ENCODE measurements at places on chromosomes 4 and X. TPM values are rescaled to one million over a fixed set of nuclear protein-coding genes. Genes with fewer than 3 reads are reported as not detected.

DNA sequence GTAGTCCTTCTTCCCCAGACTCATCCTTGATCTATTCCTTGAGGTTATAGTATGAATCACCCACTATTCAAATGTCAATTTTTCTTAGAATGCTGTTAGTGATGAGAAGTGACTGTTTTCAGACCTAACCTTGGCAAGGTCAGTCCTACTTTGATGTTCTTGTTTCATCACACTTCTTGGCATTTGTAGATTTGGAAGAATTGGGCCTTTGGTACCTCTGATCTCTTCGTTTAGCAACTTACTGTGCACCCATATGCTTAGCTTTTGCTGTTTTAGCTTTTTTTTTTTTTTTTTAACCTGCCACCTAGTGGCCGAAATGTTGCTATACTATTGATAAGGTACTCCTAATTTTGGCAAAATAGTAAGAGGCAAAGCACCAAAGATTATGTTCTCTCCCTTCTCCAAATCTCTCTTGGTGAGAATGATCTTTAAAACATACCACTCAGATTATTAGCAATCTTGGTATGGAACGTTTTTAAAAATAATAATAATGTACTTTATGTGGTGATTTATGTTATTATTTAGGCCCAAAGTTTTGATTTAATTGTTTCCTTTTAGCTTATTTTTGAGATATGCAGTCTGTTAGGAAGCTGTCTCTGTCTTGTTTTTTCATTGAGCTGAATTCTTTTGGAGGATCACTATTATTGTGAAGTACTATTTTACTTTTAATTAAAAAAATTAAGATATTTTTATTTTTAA lies 16.6 kb downstream of the DCK start:
- DNase-seq, result no peak

- no peak for DNase-seq
These were observed 403.7 kb upstream of the EPHA5 start for GRCh38 chr4:66073961-66074360.

DNA sequence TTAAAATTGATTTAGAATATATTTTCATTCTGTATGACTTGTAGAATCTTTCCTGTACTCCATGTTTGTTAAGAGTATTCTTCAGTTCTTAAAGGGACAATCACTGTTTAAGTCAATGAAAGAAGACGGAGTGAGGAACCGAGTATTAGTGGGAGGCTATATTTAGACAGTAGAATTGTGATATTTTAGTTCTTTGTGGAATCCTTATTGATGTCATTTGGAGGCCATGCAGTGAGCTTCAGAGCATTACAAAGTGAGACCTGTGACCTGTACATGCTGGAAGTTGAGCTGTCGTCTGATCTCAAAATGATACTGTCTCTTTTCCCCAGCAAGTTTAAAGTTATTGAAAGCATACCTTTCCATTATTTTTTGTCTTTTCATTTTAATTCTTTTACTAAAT lies 394.7 kb downstream of the GALNTL6 start:
- DNase-seq, result no peak

DNA sequence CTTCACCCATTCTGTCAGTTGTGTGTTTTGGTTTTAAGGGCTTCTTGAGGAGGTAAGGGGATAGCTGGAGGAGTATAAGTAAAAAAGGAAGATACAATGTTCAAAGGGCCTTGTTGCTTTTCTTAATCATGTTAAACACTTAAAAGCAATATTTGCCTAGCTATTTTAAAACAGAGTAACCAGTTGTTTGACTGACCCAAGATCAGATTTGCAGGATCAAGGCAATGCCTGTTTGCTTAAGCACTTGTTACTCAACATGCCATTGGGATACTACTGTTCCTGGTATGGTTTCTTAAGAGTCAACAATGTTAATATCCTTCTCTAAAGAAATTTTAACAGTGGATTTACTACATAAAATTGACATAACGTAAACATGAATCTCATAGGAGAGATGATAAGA lies 2.6 kb downstream of the DCLK2 start:
- DNase-seq, result no peak

MAB21L2 gene
- not detected for total RNA-seq

GATA1 gene
- not detected for total RNA-seq

CLDN34 gene
- total RNA-seq, result not detected

PDZD4 gene
- 2.4 TPM for total RNA-seq

TMEM33 gene
- total RNA-seq, result 57.2 TPM

DNA sequence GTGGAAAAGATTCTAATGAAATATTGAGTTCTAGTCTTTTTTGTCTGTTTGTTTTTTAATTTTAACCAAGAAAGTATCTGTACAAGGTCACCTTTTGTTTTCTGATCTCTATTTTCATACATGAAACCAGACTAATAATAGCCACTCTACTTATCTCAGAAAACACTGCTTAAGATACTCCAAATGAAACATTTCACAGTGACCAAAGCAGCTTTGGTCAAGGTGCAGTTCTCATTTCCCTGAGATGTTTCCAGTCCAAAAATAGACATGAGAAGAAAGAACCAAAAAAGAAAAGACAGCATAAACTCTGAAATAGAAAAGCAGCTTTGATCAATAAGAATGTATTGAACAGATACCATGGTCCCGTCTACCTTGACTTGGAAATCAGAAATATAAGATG lies 782.8 kb downstream of the RAB28 start:
- no peak for DNase-seq

DNA sequence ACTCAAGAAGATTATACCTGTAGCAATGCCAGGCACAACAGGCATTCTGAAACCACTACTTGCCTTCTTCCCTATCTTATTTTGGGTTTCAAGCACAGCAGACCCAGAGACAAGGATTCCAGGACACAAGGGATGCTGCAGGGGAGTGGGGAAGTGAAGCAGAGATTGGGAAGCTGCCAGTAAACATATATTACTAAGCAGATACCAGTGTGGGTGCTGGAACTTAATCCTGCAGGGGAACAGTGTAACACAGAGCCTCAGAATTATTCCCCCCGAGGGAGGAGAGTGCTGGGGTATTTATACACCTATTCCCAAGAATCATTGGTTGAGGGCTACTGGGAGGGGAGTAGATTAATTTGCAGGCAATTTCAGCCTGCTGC lies 33.3 kb upstream of the MAML3 start:
- DNase-seq, result no peak

FRMD7 gene
- not detected for total RNA-seq

KLB gene
- not detected for total RNA-seq

SULT1E1 gene
- not detected for total RNA-seq

ABCG2 gene
- total RNA-seq, result 0.33 TPM

FATE1 gene
- total RNA-seq, result not detected

DNA sequence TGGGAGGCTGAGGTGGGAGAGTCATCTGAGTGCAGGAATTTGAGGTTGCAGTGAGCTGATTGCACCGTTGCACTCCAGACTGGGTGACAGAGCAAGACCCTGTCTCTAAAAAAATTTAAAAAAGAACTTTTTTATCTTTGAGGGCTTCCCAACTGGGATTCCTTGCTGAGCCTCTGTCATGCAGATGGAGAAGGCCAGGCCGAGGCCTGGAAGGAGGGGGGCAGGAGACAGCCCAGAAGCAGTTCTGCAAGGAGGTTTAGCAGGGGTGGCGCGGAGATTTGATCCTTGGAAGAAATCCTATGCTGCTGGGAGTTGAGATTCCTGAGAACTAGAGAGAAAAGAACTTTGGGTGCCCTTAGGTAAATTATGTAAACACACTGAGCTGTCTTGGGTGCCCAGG lies 2.5 kb upstream of the ARSD start:
- no peak for DNase-seq

DNA sequence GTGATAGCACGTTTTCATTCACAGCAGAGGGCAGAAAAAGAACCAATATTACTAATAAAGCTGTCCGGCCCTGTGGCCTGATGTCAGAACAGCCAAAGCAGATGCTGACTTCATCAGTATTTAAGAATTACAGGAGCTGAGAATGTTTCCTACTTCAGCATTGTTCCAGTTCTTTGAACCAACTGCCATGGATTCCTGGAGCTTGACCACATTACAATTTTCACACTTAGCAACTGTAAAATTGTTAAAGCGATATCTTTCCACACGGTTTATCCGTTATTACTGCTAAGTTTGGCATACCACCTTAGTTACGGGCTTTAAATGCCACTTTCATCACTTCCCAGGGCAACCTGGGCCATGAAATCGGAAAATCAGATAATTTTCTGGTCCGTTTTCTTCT lies 118.2 kb downstream of the EPHA5 start:
- DNase-seq, result no peak

MAGEB17 gene
- total RNA-seq, result not detected

TCEAL3 gene
- 7.3 TPM for total RNA-seq

GRCh38 chr4:128468123-128468989 lies 180.7 kb upstream of the PGRMC2 start:
- no peak for DNase-seq

- DNase-seq, result no peak
These were observed 118.2 kb upstream of the STX18 start for GRCh38 chr4:4659871-4660651.

CT83 gene
- total RNA-seq, result not detected

DNA sequence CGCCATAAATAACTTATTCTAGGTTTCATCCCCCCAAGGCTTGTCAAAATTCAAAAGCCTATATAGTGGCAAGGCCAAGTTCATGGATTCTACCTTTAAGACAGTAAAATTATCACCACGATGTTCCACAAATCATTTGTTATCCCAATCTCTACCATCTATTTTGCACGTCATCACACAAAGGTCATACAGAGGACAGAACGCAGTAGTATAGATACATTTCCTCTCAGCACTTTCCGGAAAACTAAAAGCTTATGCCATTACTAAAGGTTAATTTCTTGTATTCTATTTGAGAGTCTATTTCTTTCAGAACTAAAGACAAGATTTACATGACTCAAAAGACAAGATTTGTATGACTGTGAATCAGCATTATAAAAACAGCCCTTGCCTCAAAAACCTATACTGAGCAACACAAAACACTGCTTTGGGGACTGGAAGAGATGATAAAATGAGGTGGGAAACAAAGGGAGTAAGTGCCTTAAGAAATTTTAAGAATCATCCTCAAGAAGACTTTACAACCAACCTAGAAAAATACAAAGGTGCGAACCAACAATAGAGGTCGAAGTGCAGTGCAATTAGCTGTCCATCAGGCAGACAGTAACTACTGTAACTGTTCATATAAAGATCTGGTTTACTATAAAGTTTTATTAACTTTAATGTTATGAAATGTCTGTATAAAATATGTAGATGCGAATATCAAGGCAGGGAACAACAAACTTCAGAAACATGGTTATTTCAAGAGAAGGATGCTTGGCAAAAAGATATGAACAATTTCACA lies 7.6 kb downstream of the UBE2D3 start:
- DNase-seq, result no peak

CETN2 gene
- total RNA-seq, result 11.2 TPM

DNA sequence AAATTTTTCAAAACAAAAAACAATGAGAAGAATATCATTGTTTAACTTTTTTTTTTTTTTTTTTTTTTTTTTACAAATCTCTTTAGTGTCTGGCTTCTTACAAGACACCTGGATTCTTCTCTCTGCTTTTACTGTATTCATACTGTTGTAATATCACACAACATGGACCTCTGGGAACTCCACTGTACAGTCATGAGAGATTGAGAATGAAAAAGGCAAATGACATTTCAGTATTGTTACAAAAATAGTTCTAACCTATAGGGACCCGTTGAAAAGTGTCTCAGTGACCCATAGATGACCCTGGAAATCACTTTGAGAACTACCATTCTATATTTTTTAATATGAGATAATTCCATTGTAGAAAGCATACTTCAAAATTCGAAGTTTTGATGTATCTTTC lies 124.4 kb downstream of the SLIT2 start:
- DNase-seq, result no peak

Measured in activated CD4-positive, alpha-beta T cell treated with anti-CD3 and anti-CD28 coated beads for 36 hours (primary cell).